ENCODE measurements at places on chromosomes 6 and 20.

GRCh38 chr6:87909849-87910248 lies 137.8 kb upstream of the SPACA1 start:
- DNase-seq: no peak

DNA sequence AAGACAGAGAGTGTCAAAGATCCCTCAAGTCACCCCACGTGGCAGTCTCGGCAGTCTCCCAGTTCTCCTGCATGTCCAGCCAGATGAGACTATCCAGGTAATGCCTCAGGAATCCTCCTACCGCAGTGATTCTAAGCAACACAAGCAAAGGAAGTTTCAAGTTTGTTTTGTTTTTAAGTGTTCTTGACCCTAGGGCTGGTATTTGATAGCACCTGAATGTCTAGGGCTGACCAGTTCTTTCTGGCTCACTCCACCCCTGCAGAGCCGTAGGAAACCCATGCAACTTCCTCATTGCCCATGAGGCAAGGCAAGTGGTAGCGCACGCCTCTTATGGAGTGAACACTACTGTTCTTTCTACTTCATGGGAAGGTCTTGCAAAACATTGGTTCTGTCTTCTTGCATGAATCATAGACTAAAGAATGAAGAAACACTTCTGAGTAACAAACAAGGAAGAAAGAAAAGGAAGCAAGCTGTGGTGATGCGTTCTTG lies 24.8 kb upstream of the FOXQ1 start:
- no peak for DNase-seq

DNA sequence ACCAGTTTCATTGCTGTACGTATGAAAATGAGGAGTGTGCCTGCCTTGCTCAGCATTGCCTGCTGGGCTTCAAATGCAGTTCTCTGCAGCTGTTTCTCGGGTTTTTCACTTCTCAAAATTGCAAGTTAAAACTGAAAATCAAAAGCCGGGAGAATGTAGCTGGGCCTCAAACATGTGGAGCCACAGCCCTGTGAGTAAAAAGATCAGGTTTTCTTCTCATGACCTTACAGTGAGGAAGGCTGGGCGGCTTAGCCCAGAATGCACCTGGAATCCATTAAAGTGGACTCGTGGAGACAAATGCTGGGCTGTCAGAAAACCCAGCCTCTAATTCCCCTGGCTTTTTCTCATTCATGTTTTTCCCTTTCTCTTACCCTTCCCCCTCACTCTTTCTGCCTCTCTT lies 34.4 kb downstream of the DSE start:
- DNase-seq: peak; percentile 40

GRCh38 chr20:2538931-2539720 lies 2.8 kb downstream of the TMC2 start:
- DNase-seq: no peak

- DNase-seq: no peak
These were observed 84.8 kb downstream of the CD24 start for GRCh38 chr6:106889692-106890091.

DNA sequence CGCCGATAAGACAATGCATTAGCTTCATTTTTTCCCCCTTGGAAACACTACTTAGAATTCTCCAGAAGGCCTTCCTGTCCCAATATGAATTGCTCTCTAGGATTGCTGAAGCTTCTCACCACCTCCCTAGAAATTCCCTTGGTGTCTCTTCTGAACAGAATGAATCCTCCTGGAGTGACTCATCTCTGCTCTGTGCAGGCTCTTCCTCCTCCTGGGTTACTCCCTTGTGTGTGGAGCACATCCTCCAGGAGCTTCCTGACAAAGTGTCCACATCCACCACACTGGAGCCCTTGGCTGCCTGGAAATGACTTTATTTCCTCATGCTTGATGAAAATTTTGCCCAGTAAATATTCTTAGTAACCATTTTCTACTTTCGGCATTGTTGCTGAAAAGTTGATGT lies 54.4 kb downstream of the DTNBP1 start:
- DNase-seq: no peak

DNA sequence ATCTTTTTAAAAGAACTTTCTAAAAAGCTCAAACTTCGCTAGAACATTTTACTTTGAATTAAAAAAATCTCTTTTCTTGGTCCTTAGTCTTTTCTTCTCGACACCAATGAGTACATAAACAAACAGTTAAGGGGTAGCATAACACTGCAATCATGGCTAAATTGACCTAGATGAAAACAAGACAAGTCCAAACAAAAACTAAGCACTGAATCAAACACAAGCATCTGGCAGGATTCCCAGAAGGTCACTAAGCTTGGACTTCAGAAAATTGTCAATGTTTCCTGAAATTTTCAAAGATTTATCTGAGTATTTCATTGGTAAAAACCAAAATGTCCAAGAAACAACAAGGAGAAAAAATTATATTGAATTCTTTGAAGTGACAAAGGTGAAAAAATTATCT lies 5.0 kb downstream of the COL21A1 start:
- no peak for DNase-seq

- DNase-seq: no peak
These were observed 179.5 kb downstream of the SOX4 start for GRCh38 chr6:21772884-21773575.

DNA sequence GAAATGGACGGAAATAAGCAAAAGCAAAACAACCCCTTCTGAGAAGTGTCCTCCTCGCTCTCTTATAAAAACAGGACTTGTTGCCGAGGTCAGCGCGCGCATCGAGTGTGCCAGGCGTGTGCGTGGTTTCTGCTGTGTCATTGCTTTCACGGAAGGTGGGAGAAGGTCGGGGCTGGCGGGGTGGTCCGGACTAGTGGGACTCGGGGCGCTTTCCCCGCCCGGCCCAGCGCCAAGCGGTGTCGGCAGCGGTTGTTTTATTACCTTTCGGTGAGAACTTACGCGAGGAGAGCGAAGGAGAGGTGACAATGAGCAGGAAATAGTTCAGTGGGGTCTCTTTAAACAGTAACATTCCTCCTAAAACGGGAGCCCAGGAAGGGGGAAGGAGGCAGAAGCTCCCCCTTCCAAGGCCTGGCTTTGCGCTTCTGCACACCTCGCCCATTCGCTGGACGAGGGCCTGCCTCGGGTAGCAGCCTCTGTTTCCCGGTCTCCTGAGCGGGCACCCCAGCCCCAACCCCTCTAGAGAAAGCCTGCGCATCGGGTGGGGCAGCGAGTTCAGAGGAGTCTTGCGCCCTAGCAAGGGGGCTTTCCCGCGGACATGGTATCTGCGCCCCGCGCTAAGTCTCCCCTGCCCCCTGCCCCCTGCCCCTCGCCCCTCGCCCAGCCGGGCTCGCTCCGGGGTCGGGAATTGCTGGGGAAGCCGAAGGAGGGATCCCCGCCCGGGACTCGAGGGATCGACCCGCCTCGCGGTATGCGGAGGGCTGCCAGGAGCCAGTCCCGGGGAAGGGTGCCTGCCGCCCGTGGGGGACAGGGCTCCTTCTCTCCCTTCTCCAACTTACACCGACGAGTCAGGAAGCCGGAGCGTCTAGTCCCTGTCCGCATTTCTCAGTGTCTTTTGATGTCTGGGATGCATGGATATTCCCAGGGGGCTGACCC lies 1.2 kb upstream of the TBXT start:
- DNase-seq: no peak

GRCh38 chr6:139323511-139324300 lies 31.9 kb upstream of the TXLNB start:
- no peak for DNase-seq

DNA sequence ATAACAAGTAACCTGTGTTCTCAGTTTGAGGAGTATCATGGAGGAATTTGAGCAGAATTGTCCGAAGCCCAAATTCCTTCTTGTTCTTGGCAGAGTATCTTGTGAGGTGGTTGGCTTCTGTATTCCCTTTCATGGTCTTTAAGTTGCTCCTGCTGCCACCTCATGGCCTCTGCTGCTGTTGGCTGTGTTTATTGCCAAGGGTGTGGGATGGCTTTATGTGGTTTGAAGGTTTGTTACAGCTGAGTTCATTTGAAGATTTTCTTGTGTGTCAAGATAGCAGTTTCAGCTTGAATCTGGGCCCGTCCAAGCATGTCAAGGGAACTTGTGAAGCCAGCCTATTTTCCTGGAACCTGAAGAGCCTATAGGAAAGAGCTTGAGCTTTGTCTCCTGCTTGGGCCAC lies 20.2 kb upstream of the TTK start:
- peak; percentile 10 for DNase-seq

DNA sequence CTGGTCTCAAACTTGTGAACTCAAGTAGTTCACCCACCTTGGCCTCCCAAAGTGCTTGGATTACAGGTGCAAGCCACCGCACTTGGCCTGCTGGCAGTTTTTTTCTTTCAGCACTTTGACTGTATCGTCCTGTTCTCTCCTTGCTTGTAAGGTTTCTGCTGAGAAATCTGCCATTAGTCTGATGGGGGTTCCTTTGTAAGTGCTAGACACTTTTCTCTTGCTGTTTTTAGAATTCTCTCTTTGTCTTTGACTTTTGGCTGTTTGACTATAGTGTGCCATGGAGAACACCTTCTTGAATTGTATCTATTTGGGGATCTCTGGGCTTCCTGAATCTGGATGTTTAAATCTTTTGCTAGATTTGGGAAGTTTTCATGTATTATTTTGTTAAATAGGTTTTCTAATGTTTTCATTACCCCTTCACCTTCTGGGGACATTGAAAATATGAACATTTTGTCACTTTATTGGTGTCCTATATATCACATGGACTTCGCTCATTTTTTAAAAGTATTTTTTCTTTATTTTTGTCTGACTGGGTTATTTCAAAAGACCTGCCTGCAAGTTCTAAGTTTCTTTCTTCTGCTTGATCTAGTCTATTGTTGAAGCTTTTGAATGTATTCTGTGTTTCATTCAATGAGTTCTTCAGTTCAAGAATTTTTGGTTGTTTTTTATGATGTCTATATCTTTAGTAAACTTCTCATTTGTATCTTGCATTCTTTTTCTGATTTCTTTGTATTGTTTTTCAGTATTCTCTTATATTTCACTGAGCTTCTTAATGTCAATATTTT lies 22.1 kb downstream of the GJA10 start:
- DNase-seq: no peak

GRCh38 chr6:73690056-73690455 lies 5.9 kb upstream of the CD109 start:
- no peak for DNase-seq

DNA sequence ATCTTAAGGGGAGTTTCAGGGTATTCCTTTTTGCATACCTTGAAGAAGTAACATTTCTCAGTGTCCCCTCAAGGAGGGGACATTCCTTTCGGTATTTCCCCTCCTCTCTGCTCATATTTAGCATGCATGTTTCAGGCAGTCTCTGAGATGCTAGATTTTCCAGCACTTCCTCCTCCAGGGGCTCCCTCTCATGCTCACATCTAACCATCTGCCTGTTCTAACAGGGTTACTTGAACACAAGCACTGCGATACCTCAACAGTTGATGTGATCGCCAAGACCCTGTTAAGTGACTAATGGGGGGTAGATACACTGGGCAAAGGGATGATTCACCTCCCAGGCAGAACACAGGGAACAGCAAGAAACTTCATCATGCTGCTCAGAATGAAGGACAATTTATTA lies 12.9 kb upstream of the MCM3 start:
- DNase-seq: no peak

- DNase-seq: no peak
These were observed 99.2 kb downstream of the ATP9A start for GRCh38 chr20:51668947-51669346.

GRCh38 chr6:52664186-52664990 lies 6.5 kb upstream of the TMEM14A start:
- peak; percentile 92 for DNase-seq

DNA sequence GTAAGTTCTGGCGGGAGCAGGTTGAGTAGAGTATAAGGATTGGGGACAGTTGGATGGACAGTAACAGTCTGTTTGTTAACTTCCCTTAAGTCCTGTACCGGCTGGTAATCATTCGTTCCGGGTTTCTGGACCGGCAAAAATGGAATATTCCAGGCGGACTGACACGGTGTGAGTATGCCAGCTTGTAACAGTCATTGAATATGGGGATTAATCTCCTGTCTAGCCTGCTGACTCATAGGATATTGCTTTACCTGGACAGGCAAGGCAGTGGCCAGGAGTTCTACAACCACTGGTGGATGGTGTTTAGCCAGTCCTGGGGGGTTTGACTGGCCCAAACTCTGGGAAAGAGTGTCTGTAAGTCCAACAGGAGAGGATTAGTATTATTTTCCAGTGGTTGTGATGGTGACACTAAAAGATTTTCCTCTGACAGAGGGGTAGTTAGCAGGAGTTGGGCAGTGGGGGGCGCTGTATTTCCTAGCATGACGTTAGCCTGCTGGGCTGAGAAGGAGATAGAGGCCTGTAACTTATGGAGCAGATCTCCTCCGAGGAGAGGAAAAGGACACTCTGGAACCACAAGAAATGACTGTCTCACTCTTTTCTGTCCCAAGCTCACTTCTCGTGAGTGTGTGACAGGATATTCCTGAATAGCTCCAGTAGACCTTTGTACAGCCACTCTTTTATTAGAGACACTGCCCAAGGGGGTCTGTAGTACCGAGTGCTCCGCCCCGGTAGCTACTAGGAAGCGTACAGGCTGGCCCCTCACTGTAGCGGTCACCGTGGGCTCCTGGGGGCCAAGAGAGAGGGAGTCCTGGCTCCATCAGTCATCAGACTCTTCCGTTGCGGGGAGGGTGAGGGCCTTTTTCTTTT lies 152.2 kb downstream of the TRIM27 start:
- no peak for DNase-seq

- DNase-seq: peak; percentile 57
These were observed 18.1 kb downstream of the TUBB2B start for GRCh38 chr6:3209114-3210023.

GRCh38 chr6:118650582-118651281 lies 659 bp downstream of the CEP85L start:
- peak; percentile 50 for DNase-seq
